ENCODE measurements at places on chromosomes 7 and 10.

- DNase-seq = no peak
Observed at GRCh38 chr10:87867453-87867852, 4.0 kb downstream of the PTEN start.

GRCh38 chr7:11625669-11626068, 206.3 kb downstream of the THSD7A start:
- DNase-seq = no peak

DNA sequence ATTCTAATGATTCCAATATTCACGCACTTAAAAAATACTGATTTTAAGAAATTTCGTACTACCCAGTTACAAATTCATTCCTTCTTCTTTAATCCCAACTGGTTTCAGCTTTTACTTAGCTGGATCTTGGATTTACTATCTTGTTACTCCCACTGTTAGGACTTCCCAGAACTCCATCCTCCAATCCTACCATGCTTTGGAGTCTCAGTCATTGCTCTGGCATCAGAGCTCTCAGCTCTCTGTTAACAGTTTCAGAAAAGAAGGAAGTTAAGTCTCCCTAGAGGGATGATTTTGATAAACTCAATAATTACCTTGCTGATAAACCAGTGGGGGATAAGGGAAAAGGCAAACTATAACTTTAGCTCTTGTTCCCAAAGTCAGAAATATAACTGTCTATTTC, 9.5 kb downstream of the PPA1 start:
- DNase-seq = no peak

DNA sequence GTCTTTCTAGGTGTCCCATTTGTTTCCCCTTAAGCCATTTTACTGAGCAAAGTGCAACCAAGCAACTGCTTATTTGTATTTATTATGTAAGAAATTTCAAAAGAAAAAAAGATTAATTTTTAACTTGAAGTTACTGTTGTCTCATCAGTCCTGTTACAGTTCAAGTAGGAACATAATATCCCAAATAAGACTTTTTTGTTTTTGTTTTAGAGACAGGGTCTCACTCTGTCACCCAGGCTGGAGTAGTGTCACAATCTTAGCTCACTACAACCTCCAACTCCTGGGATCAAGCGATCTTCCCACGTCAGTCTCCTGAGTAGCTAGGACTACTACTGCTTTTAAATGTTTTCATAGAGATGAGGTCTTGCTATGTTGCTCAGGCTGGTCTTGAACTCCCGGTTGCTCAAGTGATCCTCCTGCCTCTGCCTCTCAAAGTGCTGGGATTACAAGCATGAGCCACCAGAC, 101.9 kb downstream of the MICU1 start:
- DNase-seq = no peak

DNA sequence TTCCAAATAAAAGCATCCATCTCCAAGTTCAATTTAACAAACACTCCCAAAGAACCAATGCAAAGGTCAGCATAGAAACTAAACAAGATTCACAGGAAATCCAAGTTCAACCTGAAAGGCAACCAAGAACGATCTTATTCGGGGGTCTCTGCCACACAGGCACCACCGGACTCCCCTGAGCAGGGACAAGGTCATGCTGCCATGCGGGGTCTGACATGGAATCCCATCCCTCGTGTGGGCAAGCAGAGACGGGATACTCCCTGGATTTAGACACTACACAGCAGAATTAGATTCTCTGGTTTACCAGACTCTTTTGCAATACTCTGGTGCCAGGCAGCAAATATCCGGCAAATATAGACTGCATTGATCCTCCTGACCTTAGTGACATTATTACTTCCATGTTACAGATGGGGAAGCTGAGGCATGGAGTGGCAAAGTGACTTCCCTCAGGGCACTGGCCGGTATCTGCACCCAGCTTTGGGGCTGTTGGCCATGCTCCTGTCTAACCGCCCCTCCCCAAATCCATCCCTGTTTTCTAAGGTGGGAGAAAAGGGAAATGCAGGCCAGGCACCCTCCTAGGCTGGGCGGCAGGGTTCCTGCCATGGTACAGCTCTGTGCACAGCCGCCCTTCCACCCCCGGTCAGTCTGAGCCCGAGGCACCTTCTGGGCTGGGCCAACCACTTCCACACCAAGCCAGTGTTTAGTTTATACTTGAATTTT, 111.8 kb downstream of the VIPR2 start:
- DNase-seq = no peak

All from stimulated activated CD8-positive, alpha-beta memory T cell treated with anti-CD3 and anti-CD28 coated beads, Interleukin-4, amount 100 ng/mL, for 4 hours (primary cell).